ENCODE measurements at places on chromosomes 5 and 9. TPM values are rescaled to one million over a fixed set of nuclear protein-coding genes. Genes with fewer than 3 reads are reported as not detected.
A peak's percentile ranks its signal among the peaks of the same experiment; 100 is the strongest.

- DNase-seq, result no peak
These were observed 78.6 kb downstream of the GRIA1 start for GRCh38 chr5:153569036-153569435.

GRCh38 chr5:133503511-133503910 is 108.8 kb downstream of the FSTL4 start:
- DNase-seq, result no peak

- no peak for DNase-seq
These were observed 2.8 kb upstream of the RICTOR start for GRCh38 chr5:39076757-39077728.

DNA sequence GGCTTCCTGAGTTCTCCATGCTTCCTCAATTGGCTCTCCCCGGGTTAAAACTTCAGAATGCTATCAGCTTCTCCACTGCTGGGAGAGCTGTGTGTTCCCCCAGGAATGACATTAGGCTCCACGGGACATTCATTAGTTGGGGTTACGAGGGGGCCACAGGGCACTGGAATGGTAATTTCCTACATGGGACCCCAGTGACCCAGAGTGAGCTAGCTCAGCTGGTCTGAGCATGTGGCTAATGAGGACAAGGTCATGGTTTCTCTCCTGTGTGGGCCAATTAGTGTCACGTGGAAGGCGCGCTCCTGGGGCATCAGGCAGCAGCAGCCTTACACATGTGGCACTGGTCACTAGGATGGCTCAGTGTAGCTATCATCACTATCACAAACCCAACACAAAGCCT is 21.0 kb downstream of the LSM11 start:
- DNase-seq, result no peak

- no peak for DNase-seq
These were observed 3.4 kb upstream of the IRX4 start for GRCh38 chr5:1885868-1886845.

GRCh38 chr5:169837686-169838085 is 142.6 kb downstream of the INSYN2B start:
- DNase-seq, result no peak

- DNase-seq, result peak; percentile 56
These were observed 71.8 kb upstream of the NFIL3 start for GRCh38 chr9:91495450-91495849.

GRCh38 chr9:22216730-22217172 is 207.6 kb upstream of the CDKN2B start:
- peak; percentile 96 for DNase-seq

- no peak for DNase-seq
These were observed 44.3 kb upstream of the HAND1 start for GRCh38 chr5:154522284-154522683.

The GABBR2 gene
- 0.52 TPM for total RNA-seq

The EIF4E1B gene
- not detected for total RNA-seq

The SERF1A gene
- total RNA-seq, result 11.0 TPM

The IFNK gene
- total RNA-seq, result not detected

DNA sequence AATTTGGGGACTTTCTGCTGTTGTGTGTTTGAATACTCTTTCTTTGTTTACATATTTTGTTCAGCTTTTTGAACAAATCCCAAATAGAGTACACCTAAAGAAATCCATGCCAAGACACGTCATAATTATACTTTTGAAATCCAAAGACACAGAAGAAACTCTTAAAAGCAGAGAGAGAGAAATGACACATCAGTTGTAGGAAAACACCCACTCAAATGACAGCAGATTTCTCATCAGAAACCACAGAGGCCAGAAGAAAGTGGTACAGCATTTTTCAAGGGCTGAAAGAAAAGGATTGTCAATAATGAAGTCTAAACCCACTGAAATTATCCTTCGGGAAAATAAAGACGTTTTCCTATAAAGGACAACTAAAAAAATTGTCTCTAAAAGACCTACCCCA is 378.6 kb downstream of the GADD45G start:
- DNase-seq, result no peak

DNA sequence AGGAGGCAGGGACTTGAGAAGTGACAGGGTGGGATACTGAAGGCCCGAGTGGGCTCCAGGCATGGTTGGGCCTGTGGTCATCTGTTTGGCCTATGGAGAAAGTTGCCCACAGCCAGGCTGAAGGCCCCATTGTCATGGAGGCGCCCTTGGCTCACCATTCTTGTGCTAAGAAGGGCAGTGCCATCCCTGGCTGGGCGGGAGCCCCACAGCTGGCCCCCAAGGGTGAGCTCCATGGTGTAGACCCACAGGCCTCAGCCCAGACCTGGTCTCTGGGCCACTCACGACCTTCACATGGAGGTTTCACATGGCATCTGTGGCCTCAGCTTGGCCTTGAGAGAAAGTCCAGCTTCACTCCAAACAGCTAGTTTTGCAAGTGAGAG is 34.3 kb upstream of the PRDM12 start:
- DNase-seq, result no peak

GRCh38 chr5:174425964-174426290 is 298.5 kb upstream of the MSX2 start:
- no peak for DNase-seq

The ZBTB43 gene
- total RNA-seq, result 40.8 TPM

DNA sequence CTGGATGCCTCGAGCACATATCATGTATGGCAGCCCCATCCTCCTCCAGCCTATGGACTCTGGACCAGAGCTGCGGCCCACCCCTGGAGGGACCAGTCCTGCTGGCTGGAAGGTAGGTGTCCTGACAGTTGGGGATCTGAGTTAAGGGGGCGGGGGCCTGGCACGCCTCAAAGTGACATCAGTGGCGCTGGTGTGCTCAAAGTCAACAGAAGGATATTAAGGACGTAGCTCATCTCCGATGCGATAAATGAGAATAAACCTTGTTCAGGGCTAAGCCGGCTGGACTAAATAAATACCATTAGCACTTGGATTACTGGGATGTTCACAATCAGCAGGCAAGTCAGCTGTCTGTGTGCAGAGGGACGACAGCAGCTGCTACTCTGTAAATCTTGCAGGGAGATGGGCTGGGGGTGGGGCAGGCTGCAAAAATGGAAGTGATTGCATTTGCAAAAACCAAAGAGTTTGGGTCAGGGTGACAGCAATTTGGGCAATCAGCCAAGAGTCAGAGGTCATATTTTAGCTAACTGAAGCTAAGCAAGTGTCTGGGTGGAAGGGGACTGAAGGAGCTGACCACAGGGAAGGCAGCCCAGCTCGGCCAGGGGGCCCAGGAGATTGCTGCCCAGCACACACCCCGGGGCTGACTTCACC is 80.0 kb upstream of the LRRTM2 start:
- DNase-seq, result peak; percentile 93

The RANBP6 gene
- 42.0 TPM for total RNA-seq

DNA sequence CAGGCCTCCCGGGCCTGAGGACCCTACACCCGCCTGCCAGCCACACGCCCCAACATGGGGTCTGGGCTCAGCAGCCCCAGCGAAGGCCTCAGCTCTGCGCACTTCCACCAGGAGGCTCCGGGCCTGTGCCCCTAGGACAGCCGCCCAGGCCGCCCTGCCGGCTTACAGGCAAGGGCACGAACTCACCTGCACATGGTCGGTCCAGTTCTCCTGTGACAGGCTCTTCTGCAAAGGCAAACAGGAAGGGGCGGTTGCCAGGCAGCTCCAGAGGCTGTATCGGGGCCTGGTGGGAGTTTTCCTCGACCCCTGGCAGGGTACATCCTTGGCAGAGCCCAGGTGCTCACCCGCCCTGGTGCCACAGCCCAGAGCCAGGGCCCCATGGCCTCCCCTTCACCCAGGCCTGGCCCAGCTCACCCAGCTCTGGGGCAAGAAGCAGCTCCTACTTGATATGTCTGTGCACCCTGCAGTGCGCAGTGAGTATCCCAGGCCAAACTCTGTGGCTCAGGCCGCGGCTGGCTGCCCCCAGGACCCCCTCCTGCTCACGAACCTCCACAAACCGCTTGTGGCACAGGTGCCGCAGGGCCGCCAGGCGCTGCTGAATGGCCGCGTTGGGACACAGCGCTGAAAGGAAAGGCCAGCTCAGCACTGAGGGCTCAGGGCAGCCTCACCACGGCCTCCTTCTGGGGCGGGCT is 52.2 kb upstream of the NRARP start:
- no peak for DNase-seq

Data from myocyte (in vitro differentiated cells).